ENCODE measurements at places on chromosomes 7 and 10.

DNA sequence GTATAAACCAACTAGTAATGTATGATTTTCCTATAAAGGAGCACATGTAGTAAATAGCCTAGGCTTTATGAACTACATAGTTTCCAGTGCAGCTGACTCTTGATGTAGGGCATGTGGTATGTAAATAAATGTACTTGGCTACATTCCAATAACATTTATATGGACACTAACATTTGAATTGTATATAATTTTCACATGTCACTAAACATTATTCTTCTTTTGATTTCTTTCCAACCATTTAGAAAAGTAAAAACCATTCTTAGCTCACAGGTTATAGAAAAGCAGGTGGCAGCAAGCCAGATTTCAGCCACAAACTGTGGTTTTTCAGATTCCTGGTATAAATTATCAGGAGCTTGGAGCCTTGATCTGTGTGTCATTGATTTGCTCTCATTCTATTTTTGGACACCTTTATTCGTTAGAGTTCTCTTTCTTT, 1182.0 kb downstream of the CNTNAP2 start:
- no peak for DNase-seq

DNA sequence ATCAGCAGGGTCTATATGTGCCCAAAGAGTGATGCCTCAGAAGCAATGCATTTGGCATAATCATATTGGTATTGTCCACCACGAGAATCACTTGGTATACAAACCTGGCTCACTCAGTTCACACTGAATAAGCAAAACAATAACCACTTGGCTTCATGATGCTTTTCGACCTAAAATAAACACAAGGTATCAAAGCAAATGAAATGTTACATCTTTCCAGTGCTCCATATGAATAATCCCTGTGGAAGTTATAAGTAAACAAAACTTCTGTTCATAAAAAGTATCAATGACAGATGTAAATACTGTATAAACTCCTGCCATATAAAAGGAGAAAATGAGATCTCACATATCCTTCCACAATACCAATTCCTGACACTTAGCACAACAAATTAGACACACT, 29.8 kb upstream of the EBLN1 start:
- peak; percentile 9 for DNase-seq

DNA sequence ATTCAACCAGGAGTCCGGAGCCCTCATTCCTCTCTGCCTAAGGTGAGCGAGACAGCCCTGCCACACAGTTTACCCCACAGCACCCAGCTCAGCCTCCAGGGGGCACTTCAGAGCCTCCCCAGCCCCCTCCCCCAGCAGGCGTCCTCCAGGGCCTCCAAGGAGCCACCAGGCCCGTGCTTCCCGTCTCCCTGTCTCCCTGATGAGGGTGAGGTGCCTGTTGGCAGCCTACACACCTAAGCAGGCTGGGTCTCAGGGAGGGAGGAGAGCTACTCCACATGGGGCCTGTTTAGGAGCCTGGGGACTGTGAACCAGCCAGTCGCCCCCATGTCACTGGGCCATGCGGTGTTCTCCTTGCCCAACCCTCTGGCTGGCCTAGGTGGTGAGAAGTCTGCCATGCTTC, 28.9 kb upstream of the TRIM8 start:
- no peak for DNase-seq

- no peak for DNase-seq
These were observed 16.1 kb upstream of the PALD1 start for GRCh38 chr10:70462349-70462984.

DNA sequence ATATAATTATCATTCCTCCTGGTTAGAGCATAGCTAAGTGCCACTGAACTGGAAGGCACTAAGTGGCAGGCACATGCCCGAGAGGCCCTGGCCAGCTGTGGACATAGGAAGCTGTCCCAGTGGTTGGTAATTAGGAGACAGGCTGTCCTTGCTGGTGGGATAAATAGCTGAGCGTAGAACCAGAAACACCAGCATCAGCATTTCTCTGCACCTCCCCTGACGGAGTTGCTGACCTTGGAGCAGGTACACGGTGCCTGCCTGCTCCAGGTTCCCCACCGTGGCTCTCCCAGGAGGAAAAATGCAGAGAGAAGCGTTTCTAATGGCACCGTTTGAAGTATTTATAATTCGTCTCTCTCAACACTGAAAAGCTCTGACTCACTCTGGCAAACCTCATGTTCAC, 5.6 kb upstream of the ABLIM1 start:
- DNase-seq: no peak

DNA sequence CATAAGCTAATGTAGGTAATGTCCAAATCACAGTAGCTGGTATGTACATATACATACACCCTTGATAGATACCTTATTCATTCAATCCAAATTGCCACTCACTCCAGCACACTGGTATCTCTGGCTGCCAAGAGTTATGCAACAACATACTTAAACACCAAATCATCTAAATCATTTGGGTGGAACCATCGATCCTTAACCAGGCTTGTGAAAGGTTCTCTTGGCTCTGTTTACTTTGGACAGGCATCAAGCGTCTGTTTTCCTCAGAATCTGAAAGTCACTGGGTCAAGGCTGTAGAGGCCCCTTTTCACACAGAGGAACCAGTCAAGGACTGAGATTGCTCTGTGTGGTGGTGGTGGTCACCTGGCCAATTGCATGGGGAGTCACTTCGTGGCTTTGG, 24.6 kb downstream of the JAZF1 start:
- peak; percentile 55 for DNase-seq

DNA sequence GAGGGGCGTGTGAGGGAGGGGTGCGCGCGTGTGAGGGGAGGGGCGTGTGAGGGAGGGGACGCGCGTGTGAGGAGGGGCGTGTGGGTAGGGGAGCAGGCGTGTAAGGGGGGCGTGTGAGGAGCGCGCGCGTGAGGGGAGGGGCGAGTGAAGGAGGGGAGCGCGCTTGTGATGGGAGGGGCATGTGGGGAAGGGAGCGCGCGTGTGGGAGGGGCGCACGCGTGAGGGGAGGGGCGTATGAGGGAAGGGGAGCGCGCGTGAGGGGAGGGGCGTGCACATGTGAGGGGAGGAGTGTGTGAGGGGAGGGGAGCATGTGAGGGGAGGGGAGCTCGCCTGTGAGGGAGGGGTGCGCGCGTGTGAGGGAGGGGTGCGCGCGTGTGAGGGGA, 19.1 kb downstream of the MXI1 start:
- peak; percentile 93 for DNase-seq

DNA sequence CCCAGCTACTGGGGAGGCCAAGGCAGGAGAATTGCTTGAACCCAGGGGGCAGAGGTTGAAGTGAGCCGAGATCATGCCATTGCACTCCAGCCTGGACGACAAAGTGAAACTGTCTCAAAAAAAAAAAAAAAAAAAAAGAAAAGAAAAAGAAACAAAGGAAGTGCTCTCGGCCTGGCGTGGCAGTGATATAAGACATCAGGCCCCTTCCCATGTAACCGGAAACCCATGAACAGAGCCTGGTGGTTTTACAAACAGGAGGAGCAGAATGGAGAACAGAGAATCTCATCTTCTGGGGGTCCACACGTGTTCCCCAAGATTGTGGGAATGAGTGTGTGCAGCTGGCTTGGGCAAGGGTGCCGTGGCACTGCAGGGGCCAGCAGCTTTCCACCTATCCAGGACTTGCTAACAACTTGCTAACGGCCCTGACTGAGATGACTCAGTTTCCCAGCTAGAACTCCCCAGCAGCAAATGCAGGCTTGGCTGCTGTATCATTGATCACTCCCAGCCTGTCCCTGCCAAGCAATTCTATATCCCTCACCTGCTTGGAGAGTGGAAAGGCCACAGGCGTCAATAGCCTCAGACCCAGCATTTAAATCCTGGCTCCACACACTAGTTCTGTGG, 103.0 kb downstream of the COL26A1 start:
- no peak for DNase-seq

DNA sequence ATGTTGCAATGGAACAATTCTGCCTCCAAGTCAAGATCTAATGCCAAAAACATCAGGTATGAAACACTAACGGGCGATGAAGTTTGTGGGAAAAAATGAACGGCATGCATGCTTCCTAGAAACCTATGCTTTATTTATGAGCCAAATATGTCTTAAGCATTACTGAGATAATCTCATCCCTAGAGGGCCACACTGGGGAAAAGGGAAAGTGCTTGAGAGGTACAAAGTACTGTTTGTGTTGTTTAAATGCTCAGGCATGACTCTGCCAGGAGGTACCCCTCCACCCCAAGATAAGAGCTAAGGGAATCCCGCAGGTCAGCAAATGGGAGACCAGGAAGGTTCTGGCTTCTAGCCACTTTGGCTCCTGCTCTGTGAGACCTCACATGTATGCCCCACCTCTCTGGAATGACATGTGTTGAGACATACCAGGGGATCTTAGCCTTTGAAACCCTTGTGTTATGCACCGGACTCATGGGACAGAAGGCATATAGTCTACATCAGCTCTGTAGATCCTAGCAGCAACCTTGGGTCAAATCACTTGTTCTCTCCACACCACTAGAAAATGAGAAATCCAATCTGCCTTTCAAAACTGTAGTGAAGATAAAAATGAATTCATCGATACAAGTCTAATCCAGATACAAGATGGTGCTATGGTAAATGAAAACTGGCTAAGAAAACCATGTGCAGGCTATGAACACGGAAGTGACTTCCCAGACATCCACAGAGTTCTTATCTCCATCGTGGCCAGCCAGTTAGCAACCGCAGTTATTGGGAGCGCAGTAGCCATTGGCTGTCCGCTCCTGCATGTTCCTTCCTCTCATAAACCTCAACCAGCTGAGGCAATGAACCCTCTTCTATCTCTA, 61.0 kb downstream of the CREB3L2 start:
- DNase-seq: peak; percentile 97

DNA sequence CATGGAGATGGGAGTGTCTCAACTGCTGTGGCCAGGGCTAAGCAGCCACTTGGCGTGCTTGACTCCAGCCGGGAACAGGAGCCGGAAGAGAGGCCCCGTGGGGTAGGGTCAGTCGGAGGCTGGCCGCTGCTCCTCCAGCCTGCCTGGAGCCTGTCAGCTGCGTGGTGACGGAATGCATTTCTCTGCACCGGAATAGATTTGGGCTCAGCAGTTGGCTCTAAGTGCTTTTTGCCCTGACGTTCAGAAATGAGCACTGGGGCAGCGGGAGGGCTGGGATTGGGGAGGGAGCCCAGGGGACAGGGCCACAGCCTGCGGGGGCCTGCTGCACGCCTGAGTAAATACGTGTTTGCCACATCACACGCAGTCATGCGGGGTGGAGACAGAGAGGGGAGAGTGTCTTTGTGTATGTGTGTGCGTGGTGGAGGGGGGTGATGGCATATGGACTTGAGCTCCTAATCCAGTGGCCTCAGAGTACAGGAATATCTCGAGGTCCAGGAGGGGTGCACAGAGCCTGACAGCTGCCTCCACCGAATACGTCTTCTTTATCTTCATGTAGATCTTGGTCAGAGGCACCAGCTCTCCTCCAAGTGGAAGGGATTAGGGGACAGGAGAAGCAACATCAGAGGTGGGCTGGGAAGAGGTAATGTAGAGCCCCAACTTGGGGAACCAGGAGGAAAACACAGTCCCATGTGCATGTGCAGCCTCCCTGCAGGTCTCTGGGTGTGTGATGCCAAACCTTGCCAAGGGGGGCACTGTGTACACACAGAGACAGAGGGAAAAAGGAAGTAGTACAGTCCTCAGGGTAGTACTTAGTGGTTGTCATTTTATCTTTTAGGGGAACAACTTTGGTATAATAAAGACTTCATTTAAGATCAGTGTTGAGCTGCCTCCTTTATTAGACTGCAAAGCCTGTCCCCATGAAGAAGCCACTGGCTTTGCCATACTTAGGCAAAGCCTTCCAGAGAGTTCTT, 151.4 kb downstream of the CDH23 start:
- DNase-seq: peak; percentile 17

- DNase-seq: no peak
These were observed 906.7 kb downstream of the DNAJB9 start for GRCh38 chr7:109476409-109476808.

DNA sequence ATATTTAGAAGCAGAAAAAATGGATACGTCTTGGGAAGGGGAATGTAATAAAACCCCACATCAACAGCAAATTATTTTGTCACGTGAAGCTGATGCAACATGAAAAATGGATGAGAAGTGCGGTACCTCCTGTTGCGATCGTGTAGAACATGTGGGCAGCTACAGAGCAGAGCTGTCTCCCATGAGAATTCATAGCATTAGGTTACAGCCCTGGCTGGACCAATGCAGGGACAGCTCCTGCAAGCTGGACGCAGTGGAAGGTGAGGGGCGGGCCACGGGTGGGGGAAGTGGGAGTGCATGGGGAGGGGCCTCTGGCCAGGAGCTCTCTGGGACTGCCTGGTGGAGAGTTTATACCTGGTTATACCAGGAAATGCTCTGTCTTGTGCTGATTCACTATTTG, 120.3 kb downstream of the GATA3 start:
- DNase-seq: peak; percentile 39

GRCh38 chr10:16965740-16966447, 148.7 kb upstream of the RSU1 start:
- DNase-seq: peak; percentile 96

DNA sequence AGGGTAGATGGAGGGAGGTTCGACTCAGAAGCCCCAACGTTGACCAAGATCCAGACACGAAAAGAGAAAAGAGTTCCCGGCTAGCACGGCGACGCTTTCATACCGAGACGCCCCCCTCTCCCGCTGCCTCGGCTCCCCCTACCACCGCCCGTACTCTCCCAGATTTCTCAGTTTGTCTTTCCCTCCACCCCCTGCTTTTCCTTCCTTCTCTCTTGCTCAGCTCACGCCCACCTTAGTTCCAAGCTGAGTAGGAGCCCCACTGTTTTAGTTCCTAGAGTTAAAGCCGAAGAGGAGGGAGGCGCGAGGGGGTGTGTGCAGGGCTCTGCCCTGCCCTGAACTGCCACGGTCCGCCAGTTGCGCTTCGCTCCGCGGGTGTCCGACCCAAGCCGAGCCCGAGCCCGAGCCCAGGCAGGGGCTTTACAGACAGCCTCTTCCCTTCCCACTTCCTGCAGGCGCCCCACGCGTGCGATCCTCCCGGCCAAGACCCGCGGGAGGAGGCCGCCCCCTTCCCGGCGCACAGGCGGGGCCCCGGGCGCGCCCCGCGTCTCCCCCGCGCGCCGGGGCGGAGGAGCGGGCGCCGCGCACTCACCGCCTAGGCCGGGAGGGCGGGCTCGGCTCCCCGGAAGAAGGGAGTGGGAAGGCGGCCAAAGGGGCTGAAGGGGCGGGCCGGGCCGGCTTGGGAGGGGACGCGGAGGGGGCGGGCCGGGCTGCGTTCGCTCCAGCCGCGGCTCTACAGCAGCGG, at the start of gene EPHB6:
EPHB6 (plus strand) TSS at position 705 of the 742 bp plus-strand sequence. CDS start 8,152 bp downstream, outside the sequence.
- peak; percentile 59 for DNase-seq
